PC-3 (cell line): ENCODE measurements at places on chromosomes 13 and 19. TPM values are rescaled to one million over a fixed set of nuclear protein-coding genes. Genes with fewer than 3 reads are reported as not detected.

The SMIM44 gene
- not detected in 2 replicates for total RNA-seq

The MUC16 gene
- total RNA-seq = 0.15 and 0.52 TPM in 2 replicates

The ZMYM2 gene
- 32.6 and 34.7 TPM in 2 replicates for total RNA-seq

The FBXW9 gene
- total RNA-seq = 27.5 and 34.6 TPM in 2 replicates

The MIA gene
- 1.4 TPM in 1 of 2 replicates, not detected in the other for total RNA-seq

The STOML3 gene
- total RNA-seq = not detected in 2 replicates

The TPTE2 gene
- not detected in 2 replicates for total RNA-seq

The CCDC194 gene
- not detected in 2 replicates for total RNA-seq
